ENCODE measurements at places on chromosomes 5 and 9.

- no peak for DNase-seq
Observed at GRCh38 chr9:117458066-117458465, 43.2 kb upstream of the ASTN2 start.

- no peak for DNase-seq
Observed at GRCh38 chr5:17666726-17667235, 32.5 kb downstream of the TAF11L14 start.

DNA sequence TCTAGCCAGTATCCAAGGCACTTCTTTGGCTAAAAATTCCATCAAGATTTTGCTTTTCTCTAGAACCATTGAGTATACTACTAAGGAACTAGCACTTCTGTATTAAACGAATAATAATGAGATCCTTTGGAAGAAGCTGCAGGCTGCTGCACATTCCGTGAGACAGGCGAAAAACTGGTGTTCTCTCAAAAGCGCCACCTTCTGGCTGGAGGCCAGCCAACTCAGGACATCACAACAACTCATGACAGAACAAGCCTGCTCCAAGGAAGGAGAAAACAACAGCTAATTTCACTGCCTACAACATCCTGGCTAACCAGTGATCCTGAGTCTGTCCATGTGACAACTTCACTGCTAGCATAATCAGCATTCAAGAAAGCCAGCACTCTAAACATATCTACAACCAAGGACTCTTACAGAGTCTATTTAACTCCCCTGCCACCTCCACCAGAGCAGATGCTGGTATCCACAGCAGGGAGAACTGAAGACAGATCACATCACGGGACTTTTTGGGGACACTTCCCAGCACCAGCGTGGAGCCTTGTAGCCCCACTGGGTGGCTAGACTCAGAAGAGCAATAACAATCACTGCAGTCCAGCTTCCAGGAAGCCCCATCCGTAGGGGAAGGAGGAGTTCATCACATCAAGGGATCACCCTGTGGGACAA is 150.5 kb downstream of the YTHDC2 start:
- DNase-seq: no peak

DNA sequence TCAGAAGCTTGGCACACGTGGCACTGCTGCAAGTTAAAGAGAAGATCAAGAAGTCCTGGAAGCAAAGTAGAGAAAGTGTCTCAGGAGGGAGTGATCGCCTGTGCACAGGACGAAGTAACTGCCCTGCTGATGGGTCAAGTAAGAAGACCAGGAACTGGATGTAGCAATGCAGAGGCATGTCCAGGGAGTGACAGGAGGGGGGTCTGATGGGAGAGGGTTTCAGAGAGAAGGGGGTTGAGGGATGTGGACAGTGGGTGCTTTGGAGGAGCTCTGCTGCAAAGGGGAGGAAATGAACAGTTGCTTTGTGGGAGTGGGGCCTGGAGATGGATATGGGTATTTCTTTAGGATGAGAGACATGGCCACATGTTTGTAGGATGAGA is 60.2 kb upstream of the PHYKPL start:
- no peak for DNase-seq

- DNase-seq: no peak
Observed at GRCh38 chr5:159833846-159834245, 82.4 kb upstream of the ADRA1B start.

DNA sequence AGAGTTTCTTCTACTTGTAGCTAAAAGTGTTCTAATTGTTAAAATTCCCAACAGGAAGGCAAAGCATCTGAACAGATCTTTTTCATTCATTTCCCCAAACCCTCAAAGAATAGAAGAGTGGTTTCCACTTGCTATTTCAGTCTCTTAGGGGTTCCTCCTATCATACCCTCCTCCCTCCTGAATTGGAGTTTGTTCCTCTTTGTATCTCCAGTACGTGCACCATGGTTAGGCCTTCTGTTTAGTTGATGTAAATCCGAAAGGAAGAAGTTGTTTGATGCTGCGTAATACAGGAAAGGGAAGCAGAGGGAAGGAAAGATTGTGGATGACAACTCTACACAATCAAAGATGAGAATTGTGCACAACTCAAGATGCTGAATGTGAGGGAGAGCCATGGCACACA is 303.6 kb downstream of the PIK3R1 start:
- no peak for DNase-seq

DNA sequence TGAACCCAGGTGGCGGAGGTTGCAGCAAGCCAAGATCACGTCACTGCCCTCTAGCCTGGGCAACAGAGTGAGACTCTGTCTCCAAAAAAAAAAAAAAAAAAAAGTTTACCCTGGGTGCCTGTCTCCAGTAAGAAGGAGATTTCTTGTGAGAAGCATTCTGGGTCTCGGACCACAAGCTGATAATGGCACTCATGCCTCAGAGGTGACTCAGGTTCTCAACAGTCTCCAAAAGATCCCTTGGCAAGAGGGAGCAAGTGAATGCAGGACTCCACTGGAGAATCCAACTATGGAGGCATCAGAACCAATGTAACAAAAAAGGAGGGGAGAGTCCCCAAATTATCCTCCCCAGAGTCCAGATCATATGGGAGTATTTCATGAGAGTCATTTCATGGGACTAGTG is 106.0 kb upstream of the LRRTM2 start:
- DNase-seq: no peak

DNA sequence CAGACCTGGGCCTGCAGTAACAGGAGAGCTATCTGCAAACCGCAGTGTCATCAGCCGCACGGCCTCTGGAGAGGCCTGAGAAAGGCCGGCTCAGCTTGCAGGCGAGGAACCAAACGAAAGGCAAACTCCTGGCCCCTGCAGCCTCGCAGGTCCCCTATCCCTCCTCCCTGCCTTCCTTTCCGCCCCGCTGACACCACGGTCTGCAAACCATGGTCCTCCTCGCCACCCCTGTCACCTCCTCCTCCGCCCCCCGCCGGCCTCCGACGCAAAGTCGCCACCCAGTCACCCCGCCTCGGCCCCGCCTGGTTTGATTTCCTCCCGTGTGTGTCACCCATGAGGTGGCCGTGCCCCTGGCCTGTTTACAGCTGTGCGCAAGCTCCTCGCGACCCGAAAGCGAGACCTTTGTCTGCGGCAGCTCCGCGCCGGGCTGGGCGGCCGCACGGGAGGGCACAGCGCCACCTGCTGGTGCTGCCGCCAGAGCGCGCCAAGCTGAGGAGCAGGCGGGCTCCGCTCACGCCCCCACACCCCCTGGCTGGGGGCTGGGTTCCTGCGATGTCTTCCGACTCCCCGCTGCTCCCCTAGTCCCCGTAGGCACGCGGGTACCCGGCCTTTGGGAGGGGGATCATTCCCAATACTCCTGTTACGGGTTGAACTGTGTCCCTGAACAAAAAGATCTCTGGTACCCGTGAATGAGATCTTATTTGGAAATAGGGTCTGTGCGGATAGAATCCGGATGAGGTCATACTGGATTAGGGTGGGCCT is 19.4 kb downstream of the GBGT1 start:
- DNase-seq: peak; percentile 82

DNA sequence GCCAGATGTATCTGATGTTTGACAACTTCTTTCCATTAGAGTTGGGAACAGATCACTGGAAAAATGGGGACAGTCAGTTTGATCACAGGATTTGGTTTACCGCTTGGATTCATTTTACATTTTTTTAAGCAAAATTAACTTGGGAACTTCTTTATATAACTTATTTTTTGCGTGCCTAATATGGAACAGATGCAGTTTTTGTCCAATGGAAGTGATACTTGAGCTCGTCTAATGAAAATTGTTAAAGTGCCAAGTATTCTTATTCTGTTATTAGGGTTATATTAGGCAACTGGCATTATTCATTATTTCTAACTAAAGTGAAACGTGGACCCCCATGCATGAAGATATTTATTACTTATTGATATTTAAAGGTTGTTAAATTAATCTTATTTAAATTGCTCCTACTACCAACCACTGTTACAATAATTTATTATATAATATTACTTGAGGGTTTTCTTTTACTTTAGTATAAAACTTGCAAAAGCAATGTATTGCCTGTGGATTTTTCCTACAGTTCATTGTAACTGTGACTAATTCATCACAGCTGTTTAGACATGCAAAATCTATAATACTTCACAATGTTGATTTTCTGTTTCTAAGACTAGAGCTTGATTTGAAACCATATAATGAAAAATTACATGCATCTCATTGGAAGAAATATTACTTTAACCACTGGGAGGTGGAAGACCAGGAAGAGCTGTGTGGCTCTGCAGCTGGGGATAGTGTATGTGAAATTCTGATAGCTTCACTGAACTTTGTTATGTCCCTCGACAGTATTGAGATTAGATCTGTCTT is 787.3 kb upstream of the WWC1 start:
- DNase-seq: no peak

GRCh38 chr9:98356953-98357690 is 101.7 kb upstream of the TBC1D2 start:
- DNase-seq: no peak

DNA sequence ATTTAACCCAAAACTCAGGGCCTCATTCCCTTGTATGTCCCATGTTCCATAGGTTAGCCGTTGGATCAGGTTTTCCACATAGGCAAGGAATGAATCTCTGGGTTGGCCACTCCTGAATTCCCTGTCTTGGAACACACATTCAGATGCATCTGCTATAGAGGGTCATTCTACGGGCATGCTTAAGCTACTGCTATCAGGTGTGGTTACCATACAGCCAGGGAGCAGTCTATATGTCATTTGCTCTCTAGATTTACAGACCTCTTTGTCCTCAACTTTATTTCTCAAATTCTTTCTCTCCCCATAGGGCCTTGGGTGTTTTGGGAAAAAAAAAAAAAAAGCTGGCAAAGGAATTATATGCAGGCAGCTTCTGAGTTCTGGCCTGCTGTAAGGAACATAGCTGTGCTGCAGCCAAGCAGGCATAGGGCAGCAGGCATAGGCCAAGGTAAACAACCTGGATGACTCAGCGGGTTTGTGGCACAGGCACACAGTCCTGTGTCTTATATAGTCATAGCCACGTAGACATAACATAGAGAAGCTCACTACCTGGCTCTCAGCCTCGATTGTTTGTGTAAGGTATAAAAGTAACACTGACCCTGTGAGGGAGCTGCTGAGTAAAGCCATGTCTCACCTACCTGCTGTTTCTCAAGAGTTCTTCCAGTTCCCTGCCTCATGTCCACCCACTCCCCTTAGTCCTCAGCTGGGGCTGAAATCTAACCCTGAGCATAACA is 141.5 kb downstream of the OSTF1 start:
- DNase-seq: no peak

DNA sequence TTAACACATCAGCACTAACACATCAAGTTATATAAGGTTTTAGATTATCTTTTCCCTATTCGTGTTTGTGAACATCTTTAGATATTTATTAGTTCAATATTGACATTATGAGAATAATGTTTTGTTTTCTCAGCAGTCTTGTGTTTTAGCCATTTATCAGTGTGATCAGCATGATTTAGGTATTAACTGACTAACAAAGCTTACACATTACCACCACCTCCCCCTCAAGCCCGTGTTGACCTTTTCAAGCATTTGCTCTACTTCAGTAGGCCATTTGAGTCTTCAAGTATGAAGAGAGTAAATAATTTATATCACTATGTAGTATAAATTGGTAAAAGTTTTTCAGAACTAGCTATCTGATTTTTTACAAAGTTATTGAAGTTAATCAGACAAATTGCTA is 6.9 kb downstream of the PBX3 start:
- DNase-seq: no peak

DNA sequence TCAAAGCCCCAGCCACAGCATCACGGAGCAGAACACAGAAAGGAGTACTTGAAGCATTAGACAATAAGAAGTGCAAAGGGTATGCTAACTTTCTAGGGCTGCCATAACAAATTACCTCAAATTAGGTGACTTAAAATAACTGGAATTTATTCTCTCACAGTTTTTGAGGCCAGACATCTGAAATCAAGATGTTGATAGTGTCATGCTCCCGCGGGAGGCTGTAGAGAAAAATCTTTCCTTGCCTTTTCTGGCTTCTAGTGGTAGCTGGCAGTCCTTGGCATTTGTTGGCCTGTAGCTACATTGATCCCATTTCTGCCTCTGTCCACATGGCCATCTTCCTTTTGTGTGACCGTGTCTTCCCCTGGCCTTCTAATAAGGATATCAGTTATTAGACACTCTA is 51.9 kb upstream of the SPDL1 start:
- no peak for DNase-seq

DNA sequence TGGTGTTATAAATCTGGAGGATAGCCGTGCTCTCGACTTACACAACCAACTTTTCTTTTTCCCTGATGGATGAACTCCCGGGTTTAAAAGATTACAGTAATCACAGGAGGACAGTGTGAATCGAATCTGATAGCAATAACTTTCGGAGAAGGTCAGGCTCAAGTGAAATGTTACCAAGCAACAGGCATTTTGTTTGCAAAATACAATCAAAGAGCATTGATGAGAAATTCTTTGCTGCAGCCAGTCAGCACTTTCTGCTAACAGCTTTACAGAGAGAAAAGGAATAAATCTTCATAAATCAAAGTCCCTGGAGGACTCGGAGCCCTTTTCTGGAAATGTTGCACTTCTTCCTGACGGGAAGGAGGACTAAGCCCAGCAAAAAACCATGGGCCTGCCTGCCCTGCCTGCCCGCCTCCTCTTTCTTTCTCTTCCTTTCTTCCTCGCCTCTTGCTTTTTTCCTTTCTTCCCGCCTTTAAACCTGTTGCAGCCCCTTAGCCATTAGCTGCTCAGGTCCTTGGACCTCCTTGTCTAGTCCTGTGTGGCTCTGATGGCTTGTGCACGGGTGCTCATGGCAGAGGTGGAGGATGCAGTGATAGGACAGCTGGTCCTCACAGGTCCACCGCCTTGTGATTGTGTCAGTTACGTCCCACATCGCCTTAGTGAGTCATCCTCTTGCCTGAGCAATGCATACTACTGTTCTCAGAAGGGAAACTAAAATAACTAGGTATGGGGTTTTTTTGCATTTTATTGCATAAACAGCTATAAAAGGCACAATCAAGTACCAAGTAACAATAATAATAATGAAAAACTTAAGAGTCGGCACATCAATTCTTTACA is 6.2 kb downstream of the DMRT3 start:
- no peak for DNase-seq

GRCh38 chr9:33164138-33164809 is 2.9 kb downstream of the B4GALT1 start:
- DNase-seq: no peak

GRCh38 chr5:73440262-73440661 is 8.3 kb downstream of the FOXD1 start:
- no peak for DNase-seq

DNA sequence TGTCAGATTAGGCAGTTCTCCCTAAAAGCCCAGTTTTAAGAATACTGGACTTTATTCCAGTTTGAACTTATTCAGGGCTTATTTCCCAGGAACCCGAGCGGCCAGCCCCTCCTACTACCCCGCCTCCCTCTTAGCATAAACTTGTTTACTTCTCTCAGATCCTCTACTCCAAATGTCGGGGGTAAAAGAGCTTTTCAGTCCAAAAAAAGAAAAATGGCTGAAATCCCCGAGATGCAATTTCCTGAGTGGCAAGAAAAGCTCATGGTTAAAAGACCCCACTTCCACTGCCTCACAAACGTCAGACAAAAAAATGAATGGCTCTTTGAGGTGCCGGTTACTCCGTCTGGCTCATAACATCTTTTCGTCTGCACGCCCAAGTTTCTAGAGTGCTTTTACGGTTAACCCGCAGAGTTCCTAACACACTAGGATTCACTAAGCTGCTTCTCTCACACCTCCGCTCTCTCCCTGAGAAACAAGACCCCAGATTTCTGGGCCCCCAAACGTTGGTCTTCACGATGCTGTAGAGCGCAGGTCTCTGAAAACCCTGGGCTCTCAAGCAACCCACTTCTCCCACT is 402 bp downstream of the BRD8 start:
- no peak for DNase-seq
